OCI-M1 (cell line): ENCODE measurements at places on chromosomes 3 and 15.

DNA sequence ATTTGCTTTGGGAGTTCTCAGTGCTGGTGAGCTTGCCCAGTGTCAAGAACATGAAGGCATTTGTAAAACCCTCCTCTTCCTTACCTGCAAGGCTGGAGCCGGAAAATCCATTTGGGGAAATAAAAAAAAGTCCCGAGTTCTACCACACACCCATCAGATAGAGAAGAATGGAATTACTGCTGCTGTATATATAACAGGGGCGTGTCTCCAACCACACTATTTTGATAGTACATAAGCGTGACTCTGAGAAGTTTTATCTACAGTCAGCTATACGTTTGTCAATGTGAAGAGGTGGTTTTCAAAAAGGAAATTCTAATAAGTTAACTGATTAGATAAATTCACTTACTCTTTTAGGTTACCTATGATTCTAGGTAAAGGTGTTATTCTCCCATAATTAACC lies 1.3 kb upstream of the CPA3 start:
- DNase-seq, result peak; percentile 47

GRCh38 chr15:50289749-50290148 lies 24.2 kb upstream of the HDC start:
- no peak for DNase-seq

DNA sequence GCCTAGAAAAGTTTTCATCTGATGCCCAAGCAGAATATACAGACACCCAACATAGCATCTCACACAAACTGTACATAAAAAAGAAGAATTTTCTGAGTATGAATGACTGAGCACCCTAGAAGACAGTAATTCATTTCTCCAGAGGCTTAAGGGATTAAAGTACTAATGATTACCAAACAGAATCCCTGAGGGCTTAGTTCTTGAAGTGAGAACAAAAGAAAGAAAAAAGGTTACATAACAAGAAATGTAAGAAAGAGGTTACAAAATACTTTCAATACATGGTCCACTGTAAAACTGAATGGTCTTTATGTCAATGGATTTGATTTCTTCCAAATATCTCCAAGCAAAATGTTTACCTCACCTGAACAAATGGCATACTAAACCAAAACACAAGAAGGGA lies 9.1 kb upstream of the NEK10 start:
- no peak for DNase-seq

- DNase-seq, result no peak
Observed at GRCh38 chr3:159378396-159379194, 576.7 kb downstream of the MFSD1 start.

- DNase-seq, result no peak
Observed at GRCh38 chr15:80697075-80697685, 2.1 kb downstream of the ABHD17C start.

- DNase-seq, result no peak
Observed at GRCh38 chr15:33114374-33114717, 80.2 kb downstream of the FMN1 start.

DNA sequence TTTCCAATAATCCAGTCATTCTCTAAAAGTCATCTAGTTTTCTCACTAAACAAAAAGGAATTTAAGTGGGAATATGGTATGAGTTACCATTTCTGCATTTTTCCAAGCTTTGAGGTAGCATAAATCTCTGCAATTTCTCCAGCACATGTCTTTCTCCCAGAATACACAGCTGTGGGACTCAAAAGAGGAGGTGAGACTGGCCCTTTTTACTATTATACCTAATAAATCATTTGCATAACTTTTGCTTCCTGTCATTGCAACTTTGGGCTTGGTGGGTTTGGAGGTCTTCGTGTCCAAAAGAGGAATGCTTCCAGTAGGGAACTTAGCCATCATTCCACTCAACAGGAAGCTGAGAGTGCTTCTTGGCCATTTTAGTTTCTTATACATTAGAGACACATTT lies 94.8 kb downstream of the FMN1 start:
- DNase-seq, result no peak

GRCh38 chr15:42158941-42159340 lies 2.5 kb upstream of the PLA2G4F start:
- DNase-seq, result no peak

- DNase-seq, result peak; percentile 79
Observed at GRCh38 chr3:6526861-6527260, 334.1 kb upstream of the GRM7 start.

- DNase-seq, result peak; percentile 41
Observed at GRCh38 chr15:49468481-49468839, 45.4 kb downstream of the FGF7 start.

DNA sequence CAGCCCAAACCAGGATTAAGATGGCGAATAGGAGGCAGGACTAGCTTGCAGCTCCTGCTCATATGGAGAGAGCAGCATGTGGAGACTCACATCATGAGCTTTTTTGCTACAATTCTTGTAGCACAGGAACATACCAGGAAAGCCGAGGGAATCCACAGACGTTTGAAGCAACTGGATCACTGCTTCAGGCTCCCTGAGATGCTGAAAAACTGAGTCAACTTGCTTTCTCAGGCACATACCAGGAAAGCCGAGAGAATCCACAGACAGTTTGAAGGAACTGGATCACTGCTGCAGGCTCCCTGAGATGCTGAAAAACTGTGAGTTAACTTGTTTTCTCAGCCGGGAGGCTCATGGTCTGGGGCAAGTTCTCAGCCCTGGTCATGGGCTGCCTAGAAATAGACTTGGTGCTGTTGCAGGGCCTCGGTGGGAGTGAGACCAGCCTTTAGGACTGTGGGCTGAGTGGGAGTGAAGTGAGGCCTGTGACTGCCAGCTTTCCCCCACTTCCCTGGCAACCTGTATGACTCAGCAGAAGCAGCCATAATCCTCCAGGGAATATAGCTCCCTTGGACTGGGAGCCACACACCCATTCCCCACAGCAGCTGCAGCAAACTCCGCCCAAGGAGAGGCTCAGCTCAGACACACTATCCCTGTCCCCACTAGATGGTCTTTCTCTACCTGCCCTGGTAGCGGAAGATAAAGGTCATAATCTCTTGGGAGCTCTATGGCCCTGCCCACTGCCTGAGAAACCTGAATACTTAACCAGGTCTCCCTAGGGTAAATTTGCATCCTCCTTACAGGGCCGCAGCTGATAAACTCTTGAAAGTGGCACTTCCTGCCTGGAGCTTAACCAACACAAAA lies 51.9 kb upstream of the PFN2 start:
- DNase-seq, result no peak

- DNase-seq, result no peak
Observed at GRCh38 chr15:52408823-52409222, 113.2 kb upstream of the MYO5C start.

DNA sequence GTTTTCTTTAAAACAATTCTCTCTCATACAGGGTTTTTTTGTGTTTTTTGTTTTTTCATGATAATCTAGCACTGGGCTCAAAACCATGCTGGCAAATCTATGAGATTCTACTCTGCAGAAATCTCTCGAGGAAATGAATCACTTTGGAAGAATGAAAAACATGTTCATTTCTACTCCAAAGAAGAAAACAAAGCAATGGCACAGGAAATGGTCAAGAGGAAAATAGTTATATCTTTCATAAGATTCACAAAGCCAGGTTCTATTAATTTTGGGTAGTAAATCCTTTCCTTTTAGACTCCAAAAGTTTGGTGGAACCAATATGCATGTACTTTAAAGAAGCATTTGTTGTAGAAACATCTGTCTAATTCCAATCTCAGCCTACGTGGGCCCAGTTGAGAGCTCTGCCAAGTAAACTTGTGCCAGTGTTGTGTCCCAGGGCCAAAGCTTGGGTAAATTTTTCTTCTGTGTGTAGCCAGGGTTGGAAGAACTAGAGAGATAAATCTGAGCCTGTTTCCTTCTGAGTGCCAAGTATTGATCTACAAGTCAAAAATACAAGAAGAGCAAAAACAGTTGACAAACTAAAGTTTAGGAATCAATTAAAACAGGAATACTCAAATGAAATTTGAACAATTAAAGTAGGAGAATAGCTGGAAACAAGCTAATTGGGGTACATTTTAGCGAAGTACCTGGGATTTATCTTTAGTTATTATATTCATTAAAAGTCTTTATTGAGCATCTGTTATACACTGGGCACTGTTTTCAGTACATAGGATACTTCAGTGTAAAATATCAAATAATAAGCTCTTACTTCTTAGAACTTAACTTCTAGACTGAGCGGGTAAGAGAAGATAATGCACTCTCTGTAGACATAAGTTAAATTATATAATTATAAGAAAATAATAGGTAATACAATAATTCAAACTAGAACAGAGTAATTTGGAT lies 657.5 kb upstream of the NECTIN3 start:
- DNase-seq, result no peak
